Prostate gland (tissue), 2 donors: ENCODE measurements at places on chromosomes 7 and 10. TPM values are rescaled to one million over a fixed set of nuclear protein-coding genes. Genes with fewer than 3 reads are reported as not detected.

CYP3A7 gene
- not detected for total RNA-seq

WIPF3 gene
- total RNA-seq, result 85.9 TPM

CFAP46 gene
- total RNA-seq, result 9.3 TPM

CYP3A4 gene
- total RNA-seq, result not detected

BHLHA15 gene
- total RNA-seq, result 90.9 TPM
